Stimulated activated CD4-positive, alpha-beta T cell treated with anti-CD3 and anti-CD28 coated beads, Interleukin-15, amount 100 ng/mL, for 24 hours (primary cell): ENCODE measurements at places on chromosomes 13 and 19.
A peak's percentile ranks its signal among the peaks of the same experiment; 100 is the strongest.

DNA sequence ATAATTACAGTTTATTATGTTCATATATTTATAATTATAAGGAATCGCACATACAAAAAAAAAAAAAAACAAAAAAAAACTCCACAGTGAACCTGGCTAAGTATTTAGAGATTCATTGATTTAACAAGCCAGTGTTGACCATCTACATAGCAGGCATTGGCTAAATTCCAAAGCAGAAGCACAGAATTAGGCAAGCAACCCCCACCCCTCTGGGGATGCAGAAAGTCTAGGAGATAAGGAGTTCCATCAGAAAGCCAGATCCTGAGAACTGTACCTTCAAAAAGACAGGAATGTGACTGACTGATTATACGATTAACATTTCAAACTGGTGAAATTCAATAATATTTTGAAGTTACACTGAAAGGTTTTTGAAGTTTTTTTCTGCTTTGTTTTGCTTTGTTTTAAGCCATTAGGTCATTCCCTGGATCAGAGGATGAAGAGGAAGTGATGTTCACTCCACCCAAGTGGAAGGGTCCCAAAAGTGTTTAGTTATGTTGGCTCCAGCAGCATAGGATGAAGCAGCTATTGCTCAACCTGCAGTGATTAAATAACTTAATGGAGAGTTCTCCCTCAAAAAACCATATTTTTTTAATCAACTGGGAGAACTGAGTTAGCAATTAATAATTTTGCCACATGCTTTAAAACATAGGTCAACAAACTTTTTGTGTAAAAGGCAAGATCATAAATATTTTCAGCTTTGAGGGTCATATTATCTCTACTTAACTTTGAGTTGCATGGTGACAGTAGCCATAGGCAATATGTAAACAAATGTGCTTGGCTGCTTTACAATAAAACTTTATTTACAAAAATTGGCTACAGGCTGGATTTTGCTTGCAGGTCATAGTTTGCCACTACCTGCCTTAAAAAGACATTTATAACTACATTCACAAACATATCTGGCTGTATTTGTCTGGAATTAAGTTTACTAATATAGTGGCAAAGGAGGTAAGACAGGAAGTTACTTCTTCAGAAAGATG, 49.6 kb downstream of the DOCK9 start:
- no peak for DNase-seq

GRCh38 chr13:49521224-49521623, 25.5 kb downstream of the PHF11 start:
- DNase-seq, result no peak

GRCh38 chr19:11540645-11541044, 2.0 kb downstream of the CNN1 start:
- DNase-seq, result no peak

GRCh38 chr13:98450539-98451111, 126.3 kb downstream of the STK24 start:
- no peak for DNase-seq

- DNase-seq, result no peak
These were observed 22.1 kb upstream of the F7 start for GRCh38 chr13:113083402-113084061.

DNA sequence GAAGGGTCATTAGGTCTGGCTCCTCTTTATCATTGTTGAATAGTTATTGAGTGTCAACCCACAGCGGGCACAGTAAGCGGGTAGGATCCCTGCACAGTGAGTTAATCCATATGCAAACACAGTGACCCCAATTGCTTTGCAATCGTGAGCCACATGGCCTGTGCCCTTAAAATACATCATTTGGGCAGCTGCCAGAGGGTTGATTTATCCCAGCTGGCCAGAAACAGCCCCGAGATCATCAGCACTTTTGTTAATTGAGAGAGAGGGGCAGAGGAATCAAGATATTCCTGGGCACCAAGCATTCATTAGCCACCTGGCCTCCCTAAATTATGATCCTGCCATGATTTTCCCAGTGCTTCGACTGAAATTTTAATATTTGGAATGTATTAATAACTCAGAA, 9.8 kb upstream of the CNMD start:
- no peak for DNase-seq

GRCh38 chr13:63307228-63307627, 1891.6 kb upstream of the PCDH20 start:
- DNase-seq, result no peak

GRCh38 chr13:74250738-74251190, 116.6 kb upstream of the KLF12 start:
- DNase-seq, result no peak

DNA sequence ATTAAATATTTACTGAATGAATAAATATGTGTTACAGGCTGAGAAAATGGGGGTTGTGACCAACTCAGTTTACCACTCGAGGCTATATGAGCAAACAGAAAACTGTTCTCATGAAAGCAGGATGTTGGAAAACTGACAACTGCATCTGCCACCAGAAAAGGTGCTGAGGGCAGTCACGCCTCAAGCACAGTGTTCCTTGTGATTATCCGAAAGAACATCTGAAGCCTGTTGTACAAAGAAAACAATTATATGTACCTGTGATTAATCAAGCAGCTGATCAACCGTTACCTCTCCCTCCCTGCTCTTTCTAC, 6.2 kb upstream of the KLK13 start:
- DNase-seq, result no peak

- no peak for DNase-seq
These were observed 11.7 kb downstream of the BCKDHA start for GRCh38 chr19:41409288-41409687.

- no peak for DNase-seq
These were observed 826.9 kb downstream of the UQCRFS1 start for GRCh38 chr19:28386066-28386465.

- DNase-seq, result no peak
These were observed 1.6 kb upstream of the TNNI3 start for GRCh38 chr19:55158848-55159749.

- no peak for DNase-seq
These were observed 20.4 kb upstream of the MAB21L1 start for GRCh38 chr13:35496761-35497386.

- DNase-seq, result peak; percentile 64
These were observed 2.5 kb downstream of the PCDH8 start for GRCh38 chr13:52845766-52846566.

DNA sequence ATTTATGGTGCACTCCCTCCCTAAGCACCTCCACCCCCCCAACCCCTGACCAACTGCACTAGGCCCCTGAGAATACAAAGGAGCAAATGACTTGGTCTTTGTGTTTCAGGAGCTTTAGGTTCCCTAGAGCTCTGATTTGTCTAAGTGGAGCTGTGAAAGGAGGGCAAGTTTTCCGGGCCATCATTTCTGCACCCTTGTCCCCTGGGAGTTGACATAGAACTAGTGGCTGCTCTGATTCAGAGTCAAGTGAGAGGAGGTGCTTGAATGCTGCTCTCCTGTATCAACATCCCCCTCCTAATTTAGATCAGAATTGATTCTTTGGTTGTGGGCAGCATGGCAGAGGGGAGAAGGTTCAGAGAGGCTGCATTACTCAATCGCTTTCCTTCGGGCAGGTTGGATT, 391.6 kb downstream of the KCNRG start:
- no peak for DNase-seq

GRCh38 chr19:18765224-18765623, 25.9 kb downstream of the COMP start:
- no peak for DNase-seq

- DNase-seq, result no peak
These were observed 632.6 kb upstream of the ARGLU1 start for GRCh38 chr13:107200491-107200890.

GRCh38 chr19:46347572-46347883, 641 bp downstream of the PPP5C start:
- no peak for DNase-seq

DNA sequence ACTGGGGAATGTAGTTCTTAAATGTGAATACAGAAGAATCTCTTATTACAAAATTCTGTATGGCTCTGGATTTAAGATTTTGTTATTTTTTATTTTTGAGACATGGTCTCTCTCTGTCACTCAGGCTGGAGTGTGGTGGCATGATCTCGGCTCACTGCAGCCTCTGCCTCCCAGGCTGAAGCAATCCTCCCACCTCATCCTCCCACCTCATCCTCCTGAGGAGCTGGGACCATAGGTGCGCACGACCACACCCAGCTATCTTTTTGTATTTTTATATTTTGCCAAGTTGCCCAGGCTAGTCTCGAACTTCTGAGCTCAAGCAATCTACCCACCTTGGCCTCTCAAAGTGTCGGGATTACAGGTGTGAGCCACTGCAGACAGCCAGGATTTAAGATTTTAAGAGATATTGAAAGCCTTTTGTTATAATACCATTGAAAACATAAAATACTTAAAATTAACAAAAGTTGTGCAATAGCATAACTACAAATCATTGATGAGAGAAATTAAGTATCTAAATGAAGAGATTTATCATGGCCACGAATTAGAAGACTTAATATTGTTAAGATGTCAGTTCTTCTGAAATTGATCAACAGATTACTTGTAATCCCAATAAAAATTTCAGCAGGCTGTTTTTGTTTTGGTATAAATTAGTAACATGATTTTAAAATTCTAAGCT, 13.4 kb downstream of the CYP2A6 start:
- DNase-seq, result no peak

DNA sequence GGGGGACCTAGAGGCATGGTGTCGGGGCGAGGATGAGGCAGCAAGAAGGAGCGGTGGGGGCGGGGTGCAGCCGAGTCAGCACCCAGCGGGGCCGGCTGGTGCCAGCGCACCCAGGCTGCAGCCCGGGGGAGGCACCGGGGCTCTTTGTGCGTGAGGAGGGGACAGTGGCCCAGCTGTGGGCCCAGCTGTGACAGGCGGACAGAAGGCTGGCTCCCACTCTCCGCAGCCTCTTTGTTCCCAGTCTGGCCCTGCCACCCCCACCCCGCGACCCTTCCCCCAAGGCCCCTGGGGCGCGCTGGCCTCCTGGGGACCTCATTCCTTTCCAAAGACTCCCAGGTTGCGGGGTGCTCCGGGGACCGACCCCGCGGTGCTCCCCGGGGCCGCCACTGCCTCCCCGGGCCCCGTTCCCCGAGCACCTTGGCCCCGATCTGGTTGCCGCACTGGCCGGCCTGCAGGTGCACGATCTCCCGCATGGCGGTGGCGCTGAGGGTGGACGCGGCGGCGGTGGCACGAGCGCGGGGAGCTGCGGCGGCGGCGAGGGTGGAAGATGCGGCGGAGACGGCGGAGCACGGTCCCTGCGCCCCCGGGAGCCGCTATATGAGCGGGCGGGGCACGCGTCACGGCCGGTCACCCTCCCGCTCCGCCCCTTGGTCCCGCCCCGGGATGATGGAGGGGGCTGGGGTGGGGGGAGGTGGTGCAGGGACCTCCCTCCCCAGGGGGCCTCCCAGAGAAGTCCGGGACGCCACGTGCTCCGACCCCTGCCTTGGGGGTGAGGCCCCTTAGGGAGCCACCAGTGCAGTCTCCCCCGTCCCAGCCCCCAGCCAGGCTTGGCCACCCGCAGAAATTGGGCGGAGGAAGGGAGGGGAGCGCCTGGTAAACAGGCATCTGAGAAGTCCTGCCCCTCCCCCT, at the start of gene TUBB4A:
Gene TUBB4A (minus strand): TSS at position 570 of the 909 bp plus-strand sequence. CDS start 97 bp downstream, at position 473.
- peak; percentile 69 for DNase-seq

GRCh38 chr19:55467236-55468053, 2.9 kb upstream of the C19orf85 start:
- peak; percentile 80 for DNase-seq

DNA sequence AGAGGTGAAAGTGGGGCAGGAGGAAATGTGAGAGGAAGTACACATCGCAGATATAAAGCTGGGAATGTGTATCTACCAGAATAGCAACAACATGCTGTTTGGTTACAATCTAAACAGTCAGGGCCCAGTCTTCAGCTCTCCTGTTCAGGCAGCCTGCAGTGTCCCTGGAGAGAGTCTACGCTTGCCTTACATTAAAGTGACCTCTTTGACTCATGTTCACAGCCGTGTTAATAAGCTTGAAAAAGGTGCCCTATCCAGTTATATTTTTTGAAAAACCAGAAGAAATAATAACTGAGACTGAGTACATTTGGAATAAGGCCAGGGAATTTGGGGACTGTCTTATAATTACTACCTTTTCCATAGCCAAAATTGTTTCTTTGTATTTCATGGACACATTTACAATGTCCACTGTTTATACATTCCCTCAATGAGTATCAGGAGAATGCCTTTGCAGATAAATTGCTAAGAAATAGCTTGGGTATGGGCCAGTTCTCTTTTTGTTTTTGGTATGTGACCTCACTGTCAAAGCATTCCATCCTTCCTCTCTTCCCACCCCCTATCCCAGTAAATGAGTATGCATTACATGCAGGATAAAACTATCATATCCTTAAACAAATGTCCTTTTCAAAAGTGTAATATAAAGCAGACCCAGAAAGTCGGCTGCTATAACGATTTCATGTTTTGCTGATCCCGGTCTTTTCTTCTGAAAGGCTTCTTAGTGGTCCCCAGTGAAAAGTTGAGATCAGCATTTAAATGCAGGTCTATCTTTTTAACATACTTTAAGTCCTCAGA, 82.6 kb downstream of the PCDH9 start:
- DNase-seq, result no peak

DNA sequence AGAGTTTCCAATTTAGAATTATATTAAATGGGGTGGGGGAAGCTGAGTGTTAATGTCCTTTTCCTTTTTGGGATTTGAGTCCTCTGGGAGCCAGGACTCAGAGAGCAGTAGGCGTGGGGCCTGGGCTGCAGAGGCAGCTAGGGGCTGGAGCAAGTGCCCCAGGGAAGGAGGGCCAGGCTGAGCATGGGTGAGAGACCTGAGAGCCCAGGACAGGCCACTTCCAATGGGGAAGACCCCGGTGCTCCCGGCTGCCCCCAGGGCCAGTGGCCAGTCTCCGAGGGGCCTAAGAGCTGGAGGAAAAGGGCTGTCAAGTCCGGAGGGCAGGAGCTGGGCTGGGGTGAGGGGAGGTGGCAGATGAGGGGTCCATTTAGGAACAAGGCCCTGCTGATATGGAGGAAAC, 371.5 kb downstream of the ZNF536 start:
- DNase-seq, result no peak

- peak; percentile 45 for DNase-seq
These were observed 16.4 kb upstream of the KCNN1 start for GRCh38 chr19:17950310-17951156.

- DNase-seq, result peak; percentile 4
These were observed 58.6 kb upstream of the SPRY2 start for GRCh38 chr13:80399340-80400163.

DNA sequence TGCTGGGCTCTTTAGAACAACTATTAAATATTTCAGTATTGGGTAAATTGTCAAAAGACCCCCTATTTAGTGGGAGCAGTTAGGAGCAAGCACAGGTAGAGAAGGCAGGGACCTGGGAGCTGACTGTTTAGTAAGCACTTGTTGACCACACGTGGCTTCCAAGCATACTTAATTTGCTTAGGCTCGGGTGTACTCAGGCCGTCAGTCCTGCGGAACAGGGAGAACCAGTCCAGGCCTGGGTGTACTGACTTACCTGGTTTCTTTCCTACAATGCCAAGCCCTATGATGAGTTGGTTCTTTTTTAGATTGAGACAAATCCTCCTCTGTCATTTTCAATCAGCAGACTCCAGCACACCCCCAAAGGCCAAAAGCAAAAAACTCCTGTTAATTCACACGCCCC, 90.0 kb downstream of the WDFY2 start:
- no peak for DNase-seq

GRCh38 chr19:28785971-28786370, 427.0 kb downstream of the UQCRFS1 start:
- no peak for DNase-seq

- peak; percentile 84 for DNase-seq
These were observed 22.3 kb upstream of the XPO4 start for GRCh38 chr13:20924758-20925394.

- no peak for DNase-seq
These were observed 77.4 kb downstream of the PDS5B start for GRCh38 chr13:32663660-32664059.

- no peak for DNase-seq
These were observed 2.9 kb upstream of the CSNK1G2 start for GRCh38 chr19:1938071-1938470.

GRCh38 chr19:50695251-50696093, 24.1 kb downstream of the SHANK1 start:
- peak; percentile 36 for DNase-seq
